ENCODE measurements at places on chromosomes 4 and X. TPM values are rescaled to one million over a fixed set of nuclear protein-coding genes. Genes with fewer than 3 reads are reported as not detected.

The NUDT10 gene
- 0.44 TPM for total RNA-seq

The GPR119 gene
- total RNA-seq = not detected

The ELMOD2 gene
- total RNA-seq = 23.4 TPM

The MGARP gene
- not detected for total RNA-seq
